ENCODE measurements at places on chromosomes 16 and 17. TPM values are rescaled to one million over a fixed set of nuclear protein-coding genes. Genes with fewer than 3 reads are reported as not detected.

Gene LAT
- total RNA-seq, result 1.4 TPM

- no peaks in the 10 kb centered on the region for H3K27me3 ChIP-seq
- no peak overlapping the region for H3K27ac ChIP-seq
- DNase-seq, result no peak
- peaks cover 3% of the 10 kb centered on the region for H3K4me1 ChIP-seq
- no peaks in the 10 kb centered on the region for H3K36me3 ChIP-seq
- no peak overlapping the region for H3K4me3 ChIP-seq
Observed at GRCh38 chr17:32722733-32723132, 154.2 kb downstream of the MYO1D start.

DNA sequence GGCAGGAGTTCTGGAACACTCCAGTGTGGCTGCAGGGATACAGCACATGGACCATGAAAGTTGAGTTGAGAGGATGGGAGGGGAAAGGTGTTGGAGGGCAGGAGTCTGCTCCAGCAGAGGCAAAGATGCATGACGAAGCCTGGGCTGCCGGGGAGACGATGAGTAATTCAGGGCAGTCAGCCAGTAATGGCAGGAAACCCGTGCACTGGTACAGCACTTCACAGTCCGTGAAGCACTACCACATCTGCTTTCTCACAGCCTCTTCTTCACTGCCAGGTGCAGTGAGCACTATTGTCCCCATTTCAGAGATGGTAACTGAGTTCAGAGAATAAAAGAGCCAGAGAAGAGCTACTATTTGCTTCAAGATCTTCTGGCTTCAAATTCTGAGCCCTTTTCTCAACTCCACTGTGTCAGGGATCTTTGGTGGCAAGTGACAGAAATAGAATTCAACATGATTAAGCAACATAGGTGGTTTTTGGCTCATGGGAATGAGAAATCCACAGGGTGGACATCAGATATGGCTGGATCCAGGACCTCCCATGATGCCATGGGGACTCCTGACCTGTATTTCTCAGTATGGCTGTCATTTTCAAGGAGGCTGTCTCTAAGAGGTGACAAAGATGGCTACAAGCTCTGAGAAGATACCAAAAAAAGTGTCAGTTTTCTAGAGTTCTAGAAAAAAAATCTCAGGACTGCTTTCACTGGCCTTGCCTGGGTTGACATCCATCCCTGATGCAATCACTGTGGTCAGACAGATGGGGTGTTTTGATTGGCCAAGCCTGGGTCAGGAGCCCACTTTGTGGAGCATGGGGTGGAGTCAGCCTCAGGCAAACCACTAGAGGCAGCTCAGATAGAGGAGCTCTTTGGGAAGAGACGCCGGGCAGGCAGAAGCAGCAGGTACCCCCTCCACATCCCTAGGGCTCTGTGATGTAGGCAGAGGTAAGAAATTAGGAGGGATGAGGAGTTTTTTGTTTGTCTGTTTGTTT, 24.7 kb downstream of the IL21R start:
- H3K4me1 ChIP-seq, result no peaks in the 10 kb centered on the region
- no peaks in the 10 kb centered on the region for H3K27me3 ChIP-seq
- H3K27ac ChIP-seq, result no peak overlapping the region
- H3K36me3 ChIP-seq, result no peaks in the 10 kb centered on the region
- DNase-seq, result peak; percentile 44

GRCh38 chr17:78411241-78411857, 32.9 kb downstream of the PGS1 start:
- H3K27me3 ChIP-seq, result no peaks in the 10 kb centered on the region
- H3K4me1 ChIP-seq, result peaks cover 78% of the 10 kb centered on the region
- DNase-seq, result no peak
- H3K4me3 ChIP-seq, result no peak overlapping the region
- H3K36me3 ChIP-seq, result peaks cover 20% of the 10 kb centered on the region
